ENCODE measurements at places on chromosomes 11 and 22.

DNA sequence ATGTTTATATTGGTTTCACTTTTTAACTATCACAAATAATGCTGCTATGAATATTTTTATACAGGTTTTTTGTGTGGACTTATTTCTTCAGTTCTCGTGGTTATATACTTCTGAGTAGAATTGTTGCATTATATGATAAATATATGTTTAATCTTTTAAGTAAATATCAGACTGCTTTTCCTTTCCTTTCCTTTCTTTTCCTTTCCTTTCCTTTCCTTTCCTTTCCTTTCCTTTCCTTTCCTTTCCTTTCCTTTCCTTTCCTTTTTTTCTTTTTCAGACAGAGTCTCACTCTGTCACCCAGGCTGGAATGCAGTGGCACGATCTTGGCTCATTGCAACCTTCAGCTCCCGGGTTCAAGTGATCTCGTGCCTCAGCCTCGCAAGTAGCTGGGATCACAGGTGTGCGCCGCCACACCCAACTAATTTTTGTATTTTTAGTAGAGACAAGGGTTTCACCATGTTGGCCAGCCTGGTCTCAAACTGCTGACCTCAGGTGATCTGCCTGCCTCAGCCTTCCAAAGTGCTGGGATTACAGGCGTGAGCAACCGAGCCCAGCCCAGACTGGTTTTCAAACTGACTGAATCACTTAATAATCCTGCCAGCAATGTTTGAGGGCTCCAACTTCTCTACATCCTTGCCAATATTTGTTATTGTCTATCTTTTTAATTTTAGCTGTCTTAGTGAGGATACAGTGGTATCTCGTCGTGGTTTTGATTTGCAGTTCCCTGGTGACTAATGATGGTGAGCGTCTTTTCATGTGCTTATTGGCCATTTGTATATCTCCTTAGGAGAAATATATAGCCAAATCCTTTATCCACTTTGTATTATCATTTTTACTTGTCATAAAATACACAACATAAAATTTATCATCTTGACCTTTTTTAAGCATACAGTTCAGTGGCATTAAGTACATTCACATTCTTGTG is 21.9 kb downstream of the HTR3B start:
- no peak for DNase-seq

DNA sequence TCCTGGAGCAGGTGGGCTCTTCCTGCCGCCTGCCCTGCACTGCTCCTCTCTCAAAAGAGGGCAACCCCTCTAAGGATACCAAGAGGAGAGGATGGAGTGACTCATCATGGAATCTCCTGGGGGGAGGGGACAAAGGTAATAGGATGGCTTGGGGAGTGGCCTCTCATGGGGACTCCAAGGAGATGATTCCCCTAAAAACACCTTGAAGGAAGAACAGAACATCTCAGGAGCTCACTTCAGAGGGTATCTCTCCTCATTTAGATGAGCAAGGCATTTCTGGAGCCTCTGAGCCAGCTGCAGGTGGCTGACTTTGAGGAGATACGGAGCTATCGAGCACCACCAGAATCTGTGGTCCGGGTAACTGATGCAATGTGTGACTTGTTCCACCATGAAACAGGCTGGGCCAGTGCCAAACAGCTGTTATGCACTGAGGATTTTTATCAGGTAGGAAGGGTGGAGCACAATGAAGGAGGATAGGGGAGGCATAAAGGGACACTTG is 40.2 kb downstream of the RRP8 start:
- no peak for DNase-seq

DNA sequence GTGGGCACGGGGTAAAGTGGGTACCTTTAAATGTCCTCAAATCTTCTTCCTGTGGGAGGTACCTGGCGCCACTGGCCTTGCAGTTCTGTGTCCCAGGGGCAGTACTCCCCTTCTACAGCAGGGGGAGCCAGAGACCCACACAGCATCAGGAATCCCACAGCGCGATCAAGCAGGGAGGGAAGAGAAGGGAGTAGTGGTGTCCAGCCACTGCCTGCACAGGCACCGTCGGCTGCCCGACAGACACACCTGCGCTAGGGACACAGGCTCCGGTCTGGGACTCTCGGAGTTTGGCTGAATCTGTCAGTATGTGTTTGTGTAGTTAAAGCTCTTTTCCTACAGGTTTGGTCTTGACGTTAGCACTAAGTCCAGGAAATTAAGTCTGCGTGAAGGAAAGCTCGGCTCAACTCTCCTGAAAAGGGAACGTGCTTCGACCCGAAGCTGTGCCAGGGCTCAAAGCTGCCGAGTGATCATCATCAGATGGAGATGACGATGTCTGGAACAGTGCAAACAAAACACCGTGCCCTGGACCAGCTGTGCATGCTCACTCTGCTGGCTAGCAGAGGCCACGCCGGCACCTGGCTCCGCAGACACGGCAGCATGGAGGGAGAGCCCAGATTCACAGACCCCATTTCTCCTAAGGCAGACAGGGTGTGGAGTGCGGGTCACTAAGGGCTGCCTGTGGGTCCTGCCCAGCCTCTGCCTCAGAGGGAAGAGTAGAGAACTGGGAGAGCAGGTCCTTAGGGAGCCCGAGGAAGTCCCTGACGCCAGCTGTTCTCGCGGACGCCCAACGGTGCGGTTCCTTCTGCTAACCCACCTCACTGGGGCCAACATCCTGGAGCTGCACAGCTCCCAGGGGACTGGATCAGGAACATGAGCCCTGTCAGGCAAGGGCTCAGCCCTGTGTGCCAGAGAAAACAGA is 56.0 kb upstream of the BID start:
- DNase-seq = peak; percentile 86

GRCh38 chr11:110505528-110506284 is 76.0 kb downstream of the FDX1 start:
- no peak for DNase-seq

GRCh38 chr11:115213007-115213406 is 291.2 kb downstream of the CADM1 start:
- no peak for DNase-seq

DNA sequence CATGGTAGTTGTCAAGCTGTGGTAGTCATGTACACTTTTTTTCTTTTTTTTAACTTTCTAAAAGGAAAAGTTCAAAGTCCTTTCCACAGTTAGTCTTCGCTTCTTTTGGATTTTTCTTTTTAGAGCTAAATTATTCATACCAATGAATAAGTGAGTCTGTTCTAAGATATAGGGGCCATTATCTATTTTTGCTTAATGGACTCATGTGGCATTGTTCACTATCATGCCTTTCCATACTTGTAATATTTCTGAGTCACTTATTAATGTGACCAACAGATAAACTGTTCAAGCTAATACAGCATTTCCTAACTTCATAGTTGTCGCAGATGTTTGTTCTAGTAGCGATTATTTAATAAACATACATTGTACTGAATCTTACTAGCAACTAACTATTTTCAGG is 8.0 kb upstream of the B3GNT6 start:
- DNase-seq = no peak

- peak; percentile 88 for DNase-seq
Observed at GRCh38 chr22:37476389-37477329, 9.5 kb downstream of the MFNG start.

DNA sequence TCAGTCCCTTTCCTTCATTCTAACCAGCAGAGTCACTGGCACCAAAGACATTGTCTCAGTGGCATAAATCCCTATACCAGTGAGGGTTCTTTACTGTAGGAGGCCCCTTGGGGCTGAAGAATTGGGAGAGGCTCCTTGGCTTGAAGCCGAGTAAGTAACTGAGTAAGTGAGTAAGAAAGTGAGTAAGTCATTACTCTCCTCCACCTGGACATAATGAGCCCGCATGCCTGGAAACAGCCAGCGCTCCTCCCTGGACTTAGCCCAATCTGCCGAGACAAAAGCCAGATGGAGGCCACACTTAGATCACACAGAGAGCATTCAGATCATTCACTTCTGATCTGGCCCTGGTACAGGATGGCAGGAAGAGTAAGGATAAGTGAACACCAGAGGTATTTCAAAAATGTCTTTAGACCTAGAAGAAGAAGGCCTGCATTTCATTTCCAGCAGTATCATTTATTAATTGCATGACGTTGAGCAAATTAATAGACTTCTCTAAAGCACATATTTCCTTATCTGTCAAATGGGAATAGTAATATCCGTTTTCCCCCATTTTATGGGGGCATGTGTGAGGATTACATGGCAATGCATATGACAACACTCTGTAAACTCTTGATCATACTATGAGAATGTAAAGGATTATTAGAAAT is 8.2 kb upstream of the MICAL3 start:
- no peak for DNase-seq

DNA sequence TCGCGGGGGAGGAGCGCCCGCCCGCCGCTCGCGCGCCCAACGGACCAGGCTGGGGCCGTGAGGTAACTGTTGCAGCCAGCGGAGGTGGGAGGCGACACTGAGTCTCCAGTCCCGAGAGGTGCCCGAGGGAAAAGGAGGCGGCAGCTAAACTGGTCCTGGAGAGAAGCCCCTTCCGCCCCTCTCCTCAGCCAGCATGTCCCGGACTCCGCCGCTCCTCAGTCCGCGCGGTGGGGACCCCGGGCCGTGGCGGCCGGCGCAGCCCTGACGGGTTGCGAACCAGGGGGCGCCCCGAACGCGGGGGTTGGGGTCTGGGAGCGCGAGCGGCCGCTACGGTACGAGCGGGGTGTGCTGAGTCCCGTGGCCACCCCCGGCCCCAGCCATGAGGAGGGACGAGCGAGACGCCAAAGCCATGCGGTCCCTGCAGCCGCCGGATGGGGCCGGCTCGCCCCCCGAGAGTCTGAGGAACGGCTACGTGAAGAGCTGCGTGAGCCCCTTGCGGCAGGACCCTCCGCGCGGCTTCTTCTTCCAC is at the start of gene PDE3B:
TSS of gene PDE3B (plus strand) at position 108 of the 529 bp plus-strand sequence. CDS start at position 380, 272 bp downstream.
- peak; percentile 66 for DNase-seq

DNA sequence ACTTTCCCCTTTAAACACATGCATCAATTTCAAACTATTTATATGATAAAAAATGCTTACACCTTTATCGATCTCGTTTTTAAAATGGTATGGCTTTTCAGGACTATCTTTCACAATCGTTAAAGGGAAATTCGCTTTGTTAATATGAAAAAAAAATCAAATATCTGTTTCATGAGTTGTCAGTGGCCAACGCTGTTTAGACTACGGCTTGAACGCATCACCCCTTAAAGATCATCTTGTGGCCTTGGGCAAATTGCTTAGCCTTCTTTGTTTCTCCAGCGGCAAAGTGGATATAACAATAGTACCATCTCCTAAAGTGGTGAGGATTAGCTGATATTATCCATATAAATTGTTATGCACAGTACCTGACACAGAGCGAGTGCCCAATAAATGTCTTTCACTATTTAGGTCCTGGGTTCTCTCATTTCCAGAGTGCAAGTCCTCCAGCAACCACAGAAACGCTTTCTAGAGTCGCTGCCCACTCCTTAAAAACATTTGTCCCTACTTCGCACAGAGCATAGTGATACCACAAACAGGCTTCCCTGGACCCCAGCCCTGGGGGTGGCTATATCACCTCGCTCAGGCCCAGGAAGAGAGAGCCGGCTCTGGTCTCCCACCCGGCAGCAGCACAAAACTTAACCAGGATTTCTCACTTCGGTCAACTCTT is 904 bp downstream of the SLC35F2 start:
- DNase-seq = no peak

DNA sequence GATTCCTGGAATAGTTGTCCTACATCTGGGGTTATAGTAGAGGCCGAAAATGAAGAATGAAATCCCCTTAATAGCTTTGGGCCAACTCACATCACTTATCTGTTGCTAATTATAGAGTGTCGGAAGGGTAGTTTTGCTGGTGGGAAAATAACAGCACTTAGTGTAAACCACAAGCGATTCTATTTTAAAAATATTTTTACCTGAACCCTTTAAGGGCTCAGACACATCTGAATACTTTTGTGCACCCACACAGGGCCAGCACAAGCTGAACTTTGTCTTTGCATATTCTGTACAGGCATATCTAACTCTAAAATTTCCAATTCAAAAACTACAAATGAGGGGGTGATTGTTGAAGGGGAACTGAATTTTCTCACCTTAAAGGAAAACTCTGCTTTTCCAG is 27.6 kb downstream of the SLC6A5 start:
- no peak for DNase-seq

GRCh38 chr11:119372260-119373058 is 9.0 kb downstream of the USP2 start:
- no peak for DNase-seq

- no peak for DNase-seq
Observed at GRCh38 chr11:105821781-105822180, 200.3 kb downstream of the MSANTD4 start.

- no peak for DNase-seq
Observed at GRCh38 chr11:70331901-70332300, 61.4 kb downstream of the PPFIA1 start.

- peak; percentile 89 for DNase-seq
Observed at GRCh38 chr11:102495161-102496042, 35.1 kb downstream of the MMP7 start.

DNA sequence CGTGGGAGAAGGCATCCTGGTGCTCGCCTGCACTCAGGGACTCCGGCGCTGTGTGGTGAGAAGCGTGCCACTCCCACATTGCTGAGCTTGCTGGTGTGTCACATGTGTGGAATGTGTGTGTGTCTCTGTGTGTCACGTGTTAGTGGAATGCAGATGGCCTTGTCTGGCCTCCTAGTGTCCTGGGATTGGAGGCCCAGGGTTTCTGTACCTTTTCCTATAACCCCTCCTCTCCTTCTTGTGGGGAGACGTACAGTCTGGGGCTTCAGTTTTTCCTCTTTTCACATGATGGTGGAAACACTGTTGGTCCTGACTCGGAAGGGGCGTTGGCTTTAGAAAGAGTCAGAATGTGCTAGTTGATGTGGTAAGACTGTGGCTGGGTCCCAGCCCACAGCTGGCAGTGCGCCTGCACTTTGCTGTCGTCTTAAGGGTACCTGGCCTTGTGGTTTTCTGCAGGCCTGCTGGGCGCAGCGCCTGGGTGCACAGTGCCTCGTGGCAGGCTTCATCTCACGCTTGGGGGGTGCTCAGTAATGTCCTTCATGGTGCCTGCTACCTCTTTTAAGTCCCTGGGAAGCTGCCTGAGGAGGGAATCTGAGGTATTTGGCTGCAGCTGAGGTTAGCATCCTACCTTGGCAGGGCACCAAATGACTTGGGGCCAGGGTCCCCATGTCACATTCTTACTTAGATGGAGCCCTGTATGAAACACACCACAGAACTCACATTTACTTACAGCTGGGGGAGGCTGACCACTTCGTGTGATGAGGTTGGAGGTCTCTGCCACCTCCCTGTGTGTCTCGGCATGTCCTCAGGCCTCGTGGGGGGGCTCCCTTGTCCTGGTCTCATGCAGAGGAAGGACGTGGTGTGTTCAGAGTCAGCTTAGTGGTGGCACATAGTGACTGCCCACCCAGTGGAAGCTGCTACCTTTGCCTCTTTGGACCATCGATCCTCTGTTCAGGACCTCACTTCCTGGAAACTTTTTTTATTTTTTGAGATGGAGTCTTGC is 61.9 kb downstream of the MED15 start:
- no peak for DNase-seq

DNA sequence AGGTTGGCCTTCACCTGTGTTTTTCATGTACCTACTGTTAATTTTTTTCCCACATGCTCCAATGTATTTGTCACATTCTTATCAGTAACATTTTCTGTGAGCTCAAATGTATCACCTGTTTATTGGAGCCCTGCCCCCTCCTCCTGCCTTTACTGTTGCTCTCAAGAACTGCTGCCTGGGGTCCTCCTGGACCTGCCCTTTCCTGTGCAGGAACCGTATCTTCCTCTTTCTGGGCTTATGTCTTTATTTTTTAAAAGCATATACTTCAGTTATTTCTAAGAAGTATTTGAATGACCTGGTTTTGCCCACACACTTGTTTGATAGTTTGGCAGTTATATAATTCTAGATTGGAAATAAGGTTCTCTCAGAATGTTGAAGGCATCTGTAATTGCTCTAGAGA is 5.9 kb downstream of the FAM118B start:
- no peak for DNase-seq

Data from NAMALWA (cell line).